ENCODE measurements at places on chromosomes 4 and X.
A peak's percentile ranks its signal among the peaks of the same experiment; 100 is the strongest.

GRCh38 chr4:68338625-68339024 lies 11.3 kb downstream of the YTHDC1 start:
- DNase-seq: no peak

DNA sequence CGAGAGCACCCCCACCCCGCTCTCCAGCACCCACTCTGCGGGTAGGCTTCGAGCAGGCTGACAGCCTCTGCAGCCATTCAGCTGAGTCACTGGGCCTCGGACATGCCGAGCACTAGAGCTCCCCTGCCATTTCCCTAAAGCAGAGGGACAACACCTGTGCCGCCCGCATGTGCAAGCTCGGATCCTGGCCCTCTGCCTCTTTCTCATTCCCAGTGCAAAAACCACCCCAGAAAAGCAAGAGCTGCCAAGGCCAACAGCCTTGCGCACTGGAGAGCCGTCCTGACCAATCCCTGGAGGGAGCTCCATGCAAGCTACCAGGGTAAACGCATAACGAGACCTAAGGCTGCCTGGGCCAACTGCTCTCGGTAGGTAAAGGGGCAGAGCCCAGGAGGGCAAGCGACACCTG lies 5.3 kb downstream of the HCFC1 start:
- DNase-seq: no peak

DNA sequence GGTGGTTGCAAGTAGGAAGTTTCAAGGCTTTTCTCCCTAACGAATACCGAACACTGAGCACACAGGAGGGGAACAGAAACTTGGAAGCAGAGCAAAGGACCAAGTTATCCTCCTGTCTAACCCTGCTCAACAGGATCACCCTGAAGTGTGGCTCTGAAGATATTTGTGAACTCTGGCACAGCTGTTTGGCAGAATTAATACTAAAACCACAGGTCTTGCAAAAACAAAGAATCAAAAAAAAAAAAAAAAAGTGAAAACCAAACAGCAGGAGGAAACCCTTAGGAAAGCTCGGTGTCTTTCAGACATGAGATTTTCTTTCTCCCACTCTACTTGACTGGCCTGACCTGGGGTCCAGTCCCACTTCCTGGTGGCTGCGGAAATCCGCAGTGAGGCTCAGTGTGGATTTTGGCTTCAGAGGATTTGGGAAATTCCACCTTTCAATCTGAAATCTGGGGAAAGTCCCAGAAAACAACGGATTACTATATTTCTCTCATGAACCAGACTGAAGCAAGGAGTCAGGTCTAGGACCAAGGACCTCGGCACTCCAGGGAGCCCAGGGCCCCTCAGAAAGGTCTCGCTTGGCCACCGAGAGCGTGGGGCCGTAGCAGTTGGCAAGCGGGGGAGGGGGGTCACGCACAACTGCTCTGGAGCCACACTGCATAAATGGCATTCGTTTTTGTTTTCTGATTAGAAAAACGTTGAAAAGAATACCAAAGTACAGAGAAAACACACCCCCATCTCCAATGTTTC lies 867 bp downstream of the TIFA start:
- no peak for DNase-seq

GRCh38 chr4:112513971-112514646 lies 1.9 kb downstream of the NEUROG2 start:
- DNase-seq: no peak

DNA sequence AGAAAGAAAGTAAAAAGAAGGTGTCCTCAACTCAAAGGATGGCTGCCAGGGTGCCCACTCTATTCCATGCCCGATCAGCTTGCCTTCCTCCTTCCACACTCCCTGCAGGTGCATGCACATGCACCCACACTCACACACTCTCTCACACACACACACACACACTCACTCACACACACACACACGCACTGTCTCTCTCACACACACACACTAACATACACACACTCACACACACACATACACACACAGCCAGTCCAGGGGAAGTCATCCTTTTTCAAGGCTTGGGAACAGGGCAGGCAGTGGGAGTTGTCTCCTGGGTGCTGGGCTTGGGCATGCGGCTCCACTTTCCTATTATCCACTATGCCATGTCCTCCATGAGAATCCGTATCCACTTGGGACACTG lies 50.4 kb downstream of the CRMP1 start:
- no peak for DNase-seq

GRCh38 chr4:110624398-110624780 lies 1.5 kb upstream of the PITX2 start:
- no peak for DNase-seq

- no peak for DNase-seq
Measured at GRCh38 chr4:23747281-23747735, 142.5 kb downstream of the PPARGC1A start.

DNA sequence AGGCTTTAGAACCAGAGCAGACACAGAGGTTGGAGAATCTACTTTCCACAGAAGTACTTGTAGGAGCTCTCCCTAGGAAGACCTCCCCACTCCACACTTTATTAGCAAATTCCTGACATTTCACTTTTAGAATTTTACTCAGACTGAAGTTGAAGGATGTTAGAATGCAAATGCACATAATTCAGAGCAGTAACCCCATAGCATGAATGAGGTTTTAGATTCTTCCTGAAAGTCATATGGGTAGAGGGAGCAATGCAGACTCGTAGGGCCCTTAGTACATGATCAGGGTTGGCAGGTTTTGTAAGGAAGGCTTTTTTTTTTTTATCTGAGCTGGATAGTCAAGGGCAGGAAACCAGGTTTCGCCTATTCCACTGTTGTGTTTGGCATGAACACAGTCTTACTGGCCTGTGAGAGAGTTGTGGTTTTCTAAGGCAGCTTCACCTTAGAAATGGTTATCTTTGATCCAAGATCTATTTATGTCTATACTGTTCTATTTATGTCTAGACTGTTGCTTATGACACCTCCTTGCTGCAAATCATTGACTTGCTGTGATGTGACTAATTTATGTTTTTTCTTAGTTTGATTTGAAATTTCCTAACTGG lies 48.9 kb downstream of the SPATA18 start:
- no peak for DNase-seq

GRCh38 chr4:73021634-73022033 lies 47.9 kb downstream of the COX18 start:
- no peak for DNase-seq

GRCh38 chr4:19992471-19993093 lies 259.1 kb upstream of the SLIT2 start:
- no peak for DNase-seq

DNA sequence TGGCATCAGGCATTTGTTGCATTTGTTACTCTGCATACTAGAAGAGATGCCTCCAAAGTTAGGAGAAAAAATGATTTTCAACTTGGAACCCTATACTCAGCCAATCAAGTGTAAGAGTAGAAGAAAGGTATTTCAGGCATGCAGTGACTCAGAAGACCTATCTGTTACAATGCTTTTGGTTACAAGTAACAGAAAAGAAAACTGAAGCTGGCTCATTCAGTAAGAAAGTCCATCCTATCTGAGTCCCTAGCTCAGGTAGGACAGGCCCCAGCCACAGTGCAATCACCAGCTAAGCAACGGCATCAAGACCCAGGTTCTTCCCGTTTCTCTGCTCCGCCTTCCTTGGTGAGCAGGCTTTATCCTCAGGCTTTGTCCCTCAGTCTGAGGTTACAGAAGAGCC lies 23.3 kb downstream of the MECP2 start:
- no peak for DNase-seq

DNA sequence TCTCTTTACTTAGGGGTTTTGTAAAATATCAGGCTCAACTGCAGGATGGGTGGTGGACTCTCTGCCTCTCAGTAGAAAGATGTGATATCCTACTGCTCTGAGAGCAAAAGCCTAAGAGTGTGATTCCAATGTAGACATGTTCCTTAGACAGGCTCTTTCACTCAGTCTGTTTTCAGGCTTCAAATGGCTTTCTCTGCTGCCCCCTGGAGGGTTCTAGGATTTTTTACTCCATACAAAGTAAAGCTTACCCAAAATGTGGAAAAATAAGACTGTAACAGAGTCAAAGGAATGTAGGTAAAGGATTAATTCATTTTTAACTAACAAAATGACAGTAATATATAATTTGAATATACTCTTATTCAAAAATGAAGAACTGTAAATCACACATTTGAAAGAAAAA lies 32.1 kb downstream of the ZGRF1 start:
- DNase-seq: no peak

GRCh38 chr4:142547974-142548373 lies 298.1 kb downstream of the INPP4B start:
- no peak for DNase-seq

DNA sequence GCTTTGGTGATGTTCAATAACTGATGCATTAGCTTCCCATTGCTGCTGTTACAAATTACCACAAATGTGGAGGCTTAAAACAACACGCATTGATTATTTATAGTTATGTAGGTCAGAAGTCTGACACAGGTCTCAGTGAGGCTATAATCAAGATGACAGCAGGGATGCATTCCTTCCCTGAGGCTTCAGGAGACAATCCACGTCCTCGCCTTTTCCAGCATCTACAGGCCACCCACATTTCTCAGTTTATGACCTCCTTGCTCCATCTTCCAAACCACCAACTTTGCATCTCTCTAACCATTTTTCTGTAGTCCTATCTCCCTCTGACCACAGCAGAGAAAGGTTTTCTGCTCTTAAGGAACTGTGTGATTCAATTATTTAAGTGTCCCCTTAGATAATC lies 92.5 kb downstream of the GASK1B start:
- no peak for DNase-seq

- DNase-seq: no peak
Measured at GRCh38 chrX:45006002-45006800, 133.2 kb downstream of the KDM6A start.

- no peak for DNase-seq
Measured at GRCh38 chr4:57110640-57111511, 691 bp upstream of the IGFBP7 start.

GRCh38 chr4:88575186-88575585 lies 17.1 kb upstream of the HERC3 start:
- no peak for DNase-seq

DNA sequence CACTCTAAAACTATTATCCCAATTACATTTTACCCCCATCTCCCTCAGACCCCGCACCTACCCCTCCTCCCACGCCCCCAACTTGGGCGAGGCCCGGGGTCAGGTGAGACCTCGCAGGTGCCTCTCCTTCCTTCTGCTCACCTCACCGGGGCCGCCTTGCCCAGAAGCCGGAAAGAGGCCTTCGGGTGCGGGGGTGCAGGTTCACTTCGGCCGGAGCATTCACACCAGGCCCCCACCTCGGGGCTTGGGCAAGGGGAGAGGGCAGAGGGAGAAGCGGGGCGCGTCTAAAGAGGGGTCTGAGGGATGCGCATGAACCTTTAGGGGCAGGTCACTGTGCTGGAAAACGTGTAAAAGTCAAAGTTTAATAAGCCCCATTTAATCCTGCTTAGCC lies 427 bp downstream of the ZNF182 start:
- no peak for DNase-seq

DNA sequence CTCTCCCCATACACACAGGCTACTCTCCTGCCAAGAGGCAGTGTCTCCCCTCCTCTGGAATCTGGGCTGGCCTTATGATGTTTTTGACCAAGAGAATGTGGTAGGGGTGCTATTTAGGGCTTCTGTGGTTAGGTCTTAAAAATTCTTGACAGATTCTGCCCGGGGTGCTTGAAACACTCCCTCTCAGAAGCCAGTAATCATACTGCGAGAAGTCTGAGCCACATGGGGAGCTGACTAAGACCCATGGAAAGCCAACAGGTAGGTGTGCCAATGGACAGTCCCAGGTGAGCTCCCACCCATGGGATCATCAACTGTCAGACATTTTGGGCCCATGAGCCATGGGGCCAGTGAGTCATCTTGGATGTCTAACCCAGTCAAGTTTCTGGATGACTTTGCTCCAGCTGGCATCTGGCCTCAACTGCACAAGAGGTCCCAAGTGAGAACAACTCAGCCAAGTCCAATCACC lies 315.7 kb downstream of the FBXW7 start:
- DNase-seq: no peak

- DNase-seq: no peak
Measured at GRCh38 chr4:153207567-153207966, 3.3 kb downstream of the TRIM2 start.

GRCh38 chr4:82661181-82661992 lies 99.6 kb upstream of the TMEM150C start:
- DNase-seq: no peak

GRCh38 chr4:56496241-56496640 lies 9.3 kb upstream of the ARL9 start:
- DNase-seq: no peak

GRCh38 chr4:121554382-121554781 lies 142.4 kb downstream of the ANXA5 start:
- no peak for DNase-seq

GRCh38 chrX:26631385-26631784 lies 415.4 kb downstream of the MAGEB5 start:
- no peak for DNase-seq

GRCh38 chrX:23246001-23246400 lies 88.6 kb upstream of the PTCHD1 start:
- DNase-seq: no peak

DNA sequence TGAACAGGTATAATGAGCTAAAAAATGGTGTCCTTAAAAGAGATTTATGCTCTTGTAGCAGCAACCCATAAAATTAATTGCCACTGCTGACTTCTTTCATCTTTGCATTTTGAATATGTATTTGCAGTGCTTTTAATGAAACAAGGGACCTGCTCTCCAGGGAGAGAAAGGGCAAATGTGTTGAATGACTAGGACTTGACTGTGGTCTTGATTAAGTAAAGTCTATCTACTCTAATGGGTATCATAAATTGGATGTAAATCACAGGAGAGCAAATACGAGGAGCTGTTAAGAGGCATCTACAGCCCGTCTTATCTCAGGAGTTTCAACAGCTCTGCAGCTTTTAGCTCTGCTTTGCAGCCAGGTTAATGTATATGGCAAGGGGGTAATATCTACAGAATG lies 216.4 kb downstream of the PALLD start:
- no peak for DNase-seq

- peak; percentile 39 for DNase-seq
Measured at GRCh38 chr4:110193822-110194761, 4.3 kb downstream of the ELOVL6 start.

DNA sequence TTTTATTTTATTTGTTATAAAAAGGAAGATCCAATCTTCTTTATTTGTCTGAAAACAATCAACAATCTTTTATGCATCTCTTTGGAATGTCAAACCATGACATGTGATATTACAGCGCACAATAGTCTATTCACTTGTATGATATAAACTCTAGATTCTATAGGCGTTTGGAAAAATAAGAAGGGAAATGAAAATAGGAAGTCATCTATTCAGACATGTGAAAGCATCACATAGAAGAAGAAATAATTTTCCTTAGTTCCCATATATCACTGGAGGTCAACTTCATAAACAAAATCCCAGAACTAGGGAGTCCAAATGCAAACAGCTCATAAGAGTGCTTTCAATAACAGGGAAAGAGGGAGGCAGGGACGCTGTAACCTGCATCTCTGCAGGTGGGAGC lies 139.5 kb upstream of the RASGEF1B start:
- no peak for DNase-seq

All from stimulated activated CD4-positive, alpha-beta T cell treated with anti-CD3 and anti-CD28 coated beads, Interleukin-15, amount 100 ng/mL, for 1 hour (primary cell).